Mucosa of descending colon (tissue), 3 donors: ENCODE measurements at places on chromosomes 4 and X. TPM values are rescaled to one million over a fixed set of nuclear protein-coding genes. Genes with fewer than 3 reads are reported as not detected.

MAGEB2 gene
- not detected for total RNA-seq

GRCh38 chr4:74653331-74654229 is 140.7 kb downstream of the BTC start:
- DNase-seq, result no peak

DNA sequence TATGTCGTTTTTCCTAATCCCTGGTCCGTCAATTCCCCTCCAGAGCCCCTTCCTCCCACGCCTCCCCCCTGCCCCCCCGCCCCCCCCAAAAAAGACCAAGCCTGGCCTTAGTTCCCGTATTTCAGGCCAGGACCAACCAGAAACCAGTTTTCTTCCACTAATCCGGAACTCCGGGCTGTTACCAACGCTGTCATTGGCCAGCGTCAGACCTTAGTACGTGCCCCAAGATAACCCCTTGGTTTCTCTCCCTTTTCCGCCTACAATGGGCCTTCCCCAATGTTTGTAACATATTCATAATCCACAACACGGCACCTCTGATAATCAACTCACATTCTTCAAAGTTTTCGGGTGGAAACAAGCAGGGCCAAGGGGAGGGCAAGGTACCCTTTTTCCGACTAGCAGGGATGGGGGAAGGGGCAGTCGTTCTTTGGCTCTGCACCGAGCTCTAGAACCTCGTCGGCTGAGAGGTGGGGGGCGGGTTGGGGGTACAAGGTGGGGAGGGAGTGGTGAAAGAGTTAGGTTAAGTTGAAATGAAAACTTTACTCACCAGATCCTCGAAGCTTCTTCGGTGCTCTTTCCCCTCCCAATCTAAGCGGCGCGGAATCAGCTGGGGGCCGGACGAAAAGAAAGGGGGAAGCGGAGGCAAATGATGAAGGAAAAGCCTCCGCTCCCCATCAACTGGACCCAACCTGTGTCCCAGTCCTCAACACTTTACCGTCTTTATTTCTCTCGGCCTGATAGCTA is 1.5 kb downstream of the BRWD3 start:
- peak; percentile 87 for DNase-seq

DNA sequence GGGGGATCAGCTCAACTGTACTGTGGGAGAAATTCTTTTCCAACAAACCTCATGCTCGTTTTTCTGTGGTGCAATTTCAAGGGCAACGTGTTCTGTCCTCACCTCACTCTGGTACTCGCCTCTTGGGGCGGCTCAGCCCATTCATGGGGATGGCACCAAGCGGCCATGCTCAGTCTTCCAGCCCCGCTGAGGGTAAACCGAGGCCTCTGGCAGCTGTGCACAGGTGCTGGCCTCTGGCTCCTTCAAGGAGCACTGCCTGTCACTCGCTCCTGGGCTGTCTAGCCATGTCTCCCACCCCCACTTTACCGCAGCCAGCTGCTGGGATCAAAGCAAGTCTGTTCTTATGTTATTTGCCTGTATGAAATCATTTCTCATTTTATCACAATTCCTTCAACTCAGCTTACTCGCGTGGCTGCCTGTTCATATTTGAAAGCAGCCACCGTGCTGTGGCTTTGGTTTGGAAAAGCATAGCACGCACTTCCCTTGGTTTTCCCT is 70.2 kb downstream of the MTMR1 start:
- no peak for DNase-seq

- no peak for DNase-seq
These were observed 183.2 kb downstream of the FBXW7 start for GRCh38 chr4:152352622-152353116.
